Stimulated activated CD8-positive, alpha-beta memory T cell treated with anti-CD3 and anti-CD28 coated beads, Interleukin-4, amount 100 ng/mL, for 1 hour (primary cell): ENCODE measurements at places on chromosomes 3 and 15.

DNA sequence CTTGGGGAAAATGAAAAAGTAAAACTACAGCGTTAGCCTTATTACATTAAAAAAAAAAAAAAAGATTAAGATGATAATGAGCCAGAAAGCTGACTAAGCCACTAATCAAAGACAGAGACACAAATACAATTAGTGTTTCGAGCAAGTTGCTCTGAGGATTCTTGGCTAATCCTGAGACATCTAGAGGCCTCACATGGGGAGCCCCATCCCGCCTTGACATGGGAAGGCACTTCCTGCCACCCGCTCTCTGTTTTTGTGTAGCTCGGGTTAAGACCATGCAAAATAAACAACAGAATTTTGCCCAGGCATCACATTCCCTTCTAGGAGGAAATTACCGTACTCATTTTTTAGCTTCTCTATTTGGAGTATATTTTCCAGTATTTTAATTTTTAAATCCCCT is 15.3 kb downstream of the HESX1 start:
- DNase-seq, result no peak

DNA sequence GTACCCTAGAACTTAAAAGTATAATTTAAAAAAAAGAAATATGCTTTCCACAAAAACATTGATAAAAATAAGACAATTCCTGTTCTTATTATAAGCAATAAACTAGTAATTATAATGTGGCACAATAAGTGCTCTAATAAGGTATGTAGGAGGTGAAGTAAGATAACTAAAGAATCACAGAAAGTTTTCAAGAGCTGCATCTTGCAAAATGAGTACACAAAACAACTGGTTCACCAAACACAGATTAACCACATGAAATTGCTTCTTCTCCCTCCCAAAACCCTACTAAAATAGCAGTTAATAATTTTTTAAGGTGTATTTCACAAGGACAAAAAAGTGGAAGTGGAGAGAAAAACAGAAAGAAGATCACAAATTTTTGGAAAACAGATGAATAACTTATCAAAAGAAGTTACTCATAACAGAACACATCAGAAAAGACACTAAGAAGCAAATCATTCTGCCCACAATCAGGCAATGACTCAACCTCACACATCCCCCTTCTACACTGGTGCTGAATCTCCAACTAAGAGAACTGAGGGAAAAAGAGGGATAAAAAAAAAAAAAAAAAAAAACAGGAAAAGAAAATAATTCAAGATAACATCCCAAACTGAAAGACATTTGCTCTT is 64.2 kb downstream of the TBC1D5 start:
- no peak for DNase-seq

DNA sequence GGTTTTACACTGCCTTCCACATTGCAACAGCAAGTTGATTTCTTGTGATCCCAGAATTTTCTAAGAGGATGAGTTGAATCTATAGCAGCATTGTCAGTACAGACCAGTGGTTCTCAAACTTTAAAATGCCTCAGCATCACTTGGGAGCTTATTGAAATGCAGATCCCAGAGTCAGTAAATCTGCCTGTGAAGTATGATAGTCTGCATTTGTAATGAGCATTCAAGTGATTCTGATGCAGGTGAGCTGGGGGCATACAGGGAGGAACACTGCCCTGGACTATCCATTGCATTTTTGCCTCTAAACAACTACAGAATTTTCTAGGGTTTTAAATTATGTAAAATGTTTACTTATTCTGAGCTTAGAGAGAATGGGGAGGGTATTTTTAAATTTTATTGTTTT is 27.5 kb upstream of the PAQR5 start:
- DNase-seq, result no peak

GRCh38 chr3:45249391-45249790 is 23.3 kb upstream of the TMEM158 start:
- no peak for DNase-seq

- DNase-seq, result no peak
Measured at GRCh38 chr15:23606226-23606625, 40.8 kb downstream of the MKRN3 start.

GRCh38 chr15:60751985-60752952 is 273.3 kb upstream of the ICE2 start:
- DNase-seq, result no peak

DNA sequence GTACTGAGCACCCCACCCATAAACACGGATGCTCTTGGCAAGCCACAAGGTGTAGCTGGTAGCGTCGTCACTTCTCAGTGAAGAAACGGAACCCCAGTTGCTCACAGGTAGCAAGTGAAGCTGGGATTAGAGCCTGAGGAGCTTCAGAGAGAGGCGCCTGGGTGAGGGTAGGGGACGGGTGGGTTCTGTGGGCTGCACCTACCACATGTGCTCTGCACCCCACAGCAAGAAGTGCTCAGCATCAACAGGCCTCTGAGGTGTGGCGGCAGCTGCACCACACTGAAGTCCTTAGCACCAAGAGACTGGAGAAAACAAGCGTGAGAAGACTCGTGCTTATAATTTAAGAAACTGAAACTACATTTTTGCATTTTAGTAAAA is 9.8 kb downstream of the MAP6D1 start:
- DNase-seq, result no peak

DNA sequence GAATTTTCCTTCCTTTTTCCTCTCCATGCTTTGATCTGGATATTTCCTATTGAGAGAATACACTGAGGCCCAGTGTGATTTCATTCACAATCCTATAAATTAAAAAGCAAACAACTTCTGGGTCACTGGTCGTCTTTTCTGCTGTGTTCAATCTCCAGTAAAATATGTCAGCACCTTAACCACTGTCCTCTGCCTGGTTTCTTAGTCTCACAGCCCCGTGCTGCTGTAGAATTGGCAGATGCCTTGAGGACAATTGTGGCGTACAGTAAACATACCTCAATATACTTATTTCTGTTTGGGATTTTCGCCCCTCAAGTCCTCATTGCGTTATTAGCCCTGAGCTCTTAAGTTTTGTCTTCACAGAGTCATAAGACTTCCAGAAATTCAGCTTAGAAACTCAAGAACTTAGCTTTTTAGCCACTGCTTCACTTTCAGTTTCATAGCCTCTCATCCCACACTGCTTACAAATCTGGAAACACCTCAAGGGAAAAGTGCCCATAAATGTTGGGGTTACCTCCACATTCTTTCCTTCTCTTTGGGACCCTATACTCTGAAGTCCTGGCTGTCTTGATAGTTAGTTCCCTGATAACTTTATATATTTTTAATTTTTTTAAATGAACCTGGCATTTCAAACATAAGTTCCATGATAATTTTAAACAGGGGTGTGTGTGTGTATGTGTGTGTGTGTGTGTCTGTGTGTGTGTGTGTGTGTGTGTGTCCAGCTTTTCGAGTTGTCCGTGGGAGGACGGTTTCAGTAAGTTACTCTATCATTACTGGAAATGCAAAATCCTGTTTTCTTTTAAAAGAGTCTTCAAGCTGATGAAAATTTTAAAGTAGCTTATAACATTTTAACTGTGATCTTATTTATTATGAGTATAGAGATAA is 238.4 kb upstream of the CTDSPL start:
- no peak for DNase-seq

DNA sequence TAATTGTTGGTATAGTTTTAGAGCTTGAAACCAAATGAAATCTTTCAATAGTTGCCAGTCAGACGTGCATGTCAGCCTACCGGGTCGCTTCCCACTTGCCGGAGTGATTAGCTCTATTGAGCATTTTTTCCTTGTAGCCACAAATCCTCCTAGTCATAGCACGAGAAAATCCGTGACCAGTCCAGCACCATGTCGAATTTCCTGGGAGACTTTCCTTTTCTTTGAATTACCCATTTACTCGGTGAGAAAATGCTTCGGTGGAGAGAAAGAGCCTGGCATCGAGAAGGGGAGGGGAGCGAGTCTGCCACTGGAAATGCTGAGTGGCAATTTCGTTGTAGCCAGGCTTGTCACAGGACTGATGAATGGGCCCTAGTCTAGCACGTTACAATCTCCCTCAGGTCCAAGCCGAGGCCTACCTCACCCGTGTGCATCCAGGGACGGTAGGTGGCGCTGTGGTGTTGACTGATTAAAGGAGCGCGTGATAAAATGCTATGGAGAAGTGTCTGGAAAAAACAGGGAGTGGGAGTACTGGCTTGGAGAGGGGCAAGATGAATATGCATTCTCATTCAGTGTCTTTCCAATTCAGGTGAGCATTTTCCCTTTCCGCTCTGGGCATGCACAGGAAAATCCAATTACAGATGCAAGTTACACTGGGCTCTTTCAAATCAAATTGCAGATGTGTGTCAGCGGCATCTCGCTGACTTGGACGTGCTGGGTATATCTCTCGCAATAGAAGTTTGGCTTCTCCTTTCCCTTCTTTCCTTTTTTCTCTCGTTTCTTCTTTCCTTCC is 238.8 kb downstream of the EDEM1 start:
- DNase-seq, result no peak

- DNase-seq, result no peak
Measured at GRCh38 chr3:177700117-177700516, 502.8 kb upstream of the TBL1XR1 start.

GRCh38 chr3:119508172-119508845 is 10.0 kb downstream of the TIMMDC1 start:
- no peak for DNase-seq

- no peak for DNase-seq
Measured at GRCh38 chr3:55735976-55736375, 248.9 kb upstream of the WNT5A start.

DNA sequence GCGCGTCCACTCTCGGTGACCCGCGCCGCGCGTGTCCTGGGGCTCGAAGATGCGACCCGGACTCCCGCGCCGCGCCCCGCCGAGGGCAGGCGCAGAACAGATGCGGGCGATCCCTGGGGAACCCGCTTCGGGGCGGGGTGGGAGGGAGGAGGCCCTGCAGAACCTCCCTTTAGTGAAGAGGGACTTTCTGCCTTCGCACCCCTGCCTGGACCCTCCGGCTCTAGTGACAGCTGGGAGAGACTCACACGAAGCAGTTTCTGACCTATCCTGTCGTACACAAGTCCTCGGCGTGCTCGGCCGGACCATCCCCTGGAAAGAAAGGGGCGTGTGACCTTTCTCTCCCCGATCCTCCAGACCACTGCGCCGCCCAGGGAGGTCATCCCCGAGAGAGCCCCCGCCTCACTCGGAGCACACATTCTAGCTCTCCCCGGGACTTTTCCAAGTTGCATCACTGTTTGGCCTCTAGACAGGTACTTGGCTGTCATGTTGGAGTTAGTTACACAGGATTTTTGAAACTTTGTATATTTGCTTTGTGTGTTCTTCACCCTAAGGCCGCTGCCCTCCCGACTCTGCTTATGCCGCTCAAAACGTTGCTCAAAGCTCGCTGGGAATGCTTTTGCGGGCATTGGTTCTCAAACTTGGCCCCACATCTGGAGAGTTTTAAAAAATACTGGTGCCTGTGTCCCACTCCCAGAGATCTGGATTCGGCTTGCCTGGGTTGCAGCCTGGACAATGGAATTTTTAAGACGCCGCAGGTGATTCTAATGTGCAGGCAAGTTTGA is 582 bp downstream of the CGNL1 start:
- DNase-seq, result no peak

GRCh38 chr15:94290730-94291129 is 59.4 kb downstream of the MCTP2 start:
- DNase-seq, result no peak

DNA sequence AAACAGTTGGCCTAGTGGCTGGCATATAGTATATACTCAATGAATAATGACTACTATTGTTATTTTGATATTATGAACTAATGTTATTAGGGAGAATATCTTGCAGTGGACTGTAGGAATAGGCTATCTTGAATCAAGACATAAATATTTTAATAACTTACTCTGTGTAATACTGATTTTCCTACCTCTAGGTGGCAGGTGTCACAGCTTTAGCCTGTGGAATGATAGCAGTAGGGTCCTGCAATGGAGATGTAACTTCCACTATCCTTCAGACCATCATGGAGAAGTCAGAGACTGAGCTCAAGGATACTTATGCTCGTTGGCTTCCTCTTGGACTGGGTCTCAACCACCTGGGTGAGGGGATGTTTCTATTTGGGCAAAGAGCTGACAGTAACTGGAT is 6.5 kb downstream of the PSMD2 start:
- no peak for DNase-seq

GRCh38 chr3:101828691-101829436 is 20.4 kb upstream of the NFKBIZ start:
- peak; percentile 17 for DNase-seq

DNA sequence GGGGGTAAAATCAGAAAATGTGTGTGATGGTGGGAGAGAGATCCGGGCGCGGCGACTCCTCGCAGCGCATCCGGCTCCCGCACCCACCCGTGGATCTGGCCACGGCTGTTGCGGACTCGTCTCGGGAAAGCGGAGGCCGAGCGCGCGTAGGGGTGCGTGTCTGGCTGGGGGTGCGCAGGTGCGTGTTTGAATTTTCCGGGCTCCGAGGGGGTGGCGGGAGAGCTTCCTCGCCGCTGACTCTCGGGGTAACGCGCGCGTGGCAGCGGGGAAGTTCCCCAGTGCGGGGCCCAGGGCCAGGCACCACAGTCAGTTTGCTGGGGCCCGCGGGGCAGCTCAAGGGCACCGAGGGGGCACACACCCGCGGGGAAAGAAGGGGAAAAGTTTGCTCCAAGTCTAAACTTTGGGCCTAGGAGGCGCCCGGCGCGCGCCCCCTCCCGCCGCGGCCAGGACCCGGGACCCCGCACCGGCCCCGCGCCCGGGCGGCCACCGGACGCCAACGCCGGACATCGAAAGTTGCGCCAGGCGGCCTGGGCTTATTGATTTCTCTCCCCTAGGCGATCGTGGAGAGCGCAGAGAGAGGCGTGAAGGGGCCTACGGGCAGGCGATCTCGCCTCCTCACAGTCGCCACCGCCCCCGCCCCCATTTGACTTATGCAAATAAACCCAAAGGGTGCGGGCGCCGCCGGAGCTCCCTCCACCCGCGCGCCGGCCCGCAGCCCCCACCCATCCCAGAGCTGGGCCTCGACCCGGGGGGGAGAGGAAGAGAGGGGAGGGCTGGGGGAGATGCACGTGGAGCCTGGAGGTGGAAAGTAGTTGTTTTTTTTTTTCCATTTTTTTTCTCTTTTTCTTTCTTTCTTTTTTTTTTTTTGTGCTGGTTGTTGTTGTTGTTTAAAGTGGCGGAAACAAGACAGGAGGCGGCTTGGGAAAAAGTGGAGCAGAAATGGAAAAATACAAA is 639 bp downstream of the FOXP1 start:
- DNase-seq, result no peak

- DNase-seq, result no peak
Measured at GRCh38 chr3:142914286-142914811, 25.5 kb upstream of the PCOLCE2 start.

DNA sequence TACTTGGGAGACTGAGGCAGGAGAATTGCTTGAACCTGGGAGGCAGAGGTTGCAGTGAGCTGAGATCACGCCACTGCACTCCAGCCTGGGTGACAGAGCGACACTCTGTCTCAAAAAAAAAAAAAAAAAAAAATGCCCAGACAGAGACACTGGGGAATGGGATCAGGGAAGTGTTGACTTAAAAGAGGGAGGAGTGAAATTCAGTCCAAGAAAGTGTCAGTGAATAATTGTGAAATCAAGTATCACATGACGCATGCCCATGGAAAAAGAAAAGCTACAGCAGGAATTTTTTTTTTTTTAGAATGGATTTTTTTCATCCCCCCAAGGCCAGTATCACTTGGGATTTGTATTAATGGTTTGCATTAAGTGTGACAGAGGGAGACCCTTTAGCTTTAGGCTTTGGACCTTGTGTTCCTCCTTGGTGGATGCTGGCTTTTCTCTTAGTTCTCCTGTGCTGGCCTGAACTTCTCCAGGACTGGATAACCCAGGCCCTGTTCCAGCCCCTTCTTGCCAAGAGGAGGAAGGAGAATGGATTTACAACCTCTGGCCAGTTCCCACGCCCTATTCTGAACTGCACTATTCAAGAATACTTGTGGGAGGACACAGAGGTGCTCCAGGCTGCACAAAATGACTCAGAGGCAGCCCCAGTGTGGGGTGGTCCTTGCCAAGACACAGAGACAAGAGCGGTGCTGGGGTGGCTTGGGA is 36.7 kb upstream of the ZNF774 start:
- DNase-seq, result no peak

GRCh38 chr3:167287308-167287707 is 92.8 kb downstream of the ZBBX start:
- DNase-seq, result no peak
